Epithelial cell of esophagus (primary cell): ENCODE measurements at places on chromosomes 2 and 18.
A peak's percentile ranks its signal among the peaks of the same experiment; 100 is the strongest.

DNA sequence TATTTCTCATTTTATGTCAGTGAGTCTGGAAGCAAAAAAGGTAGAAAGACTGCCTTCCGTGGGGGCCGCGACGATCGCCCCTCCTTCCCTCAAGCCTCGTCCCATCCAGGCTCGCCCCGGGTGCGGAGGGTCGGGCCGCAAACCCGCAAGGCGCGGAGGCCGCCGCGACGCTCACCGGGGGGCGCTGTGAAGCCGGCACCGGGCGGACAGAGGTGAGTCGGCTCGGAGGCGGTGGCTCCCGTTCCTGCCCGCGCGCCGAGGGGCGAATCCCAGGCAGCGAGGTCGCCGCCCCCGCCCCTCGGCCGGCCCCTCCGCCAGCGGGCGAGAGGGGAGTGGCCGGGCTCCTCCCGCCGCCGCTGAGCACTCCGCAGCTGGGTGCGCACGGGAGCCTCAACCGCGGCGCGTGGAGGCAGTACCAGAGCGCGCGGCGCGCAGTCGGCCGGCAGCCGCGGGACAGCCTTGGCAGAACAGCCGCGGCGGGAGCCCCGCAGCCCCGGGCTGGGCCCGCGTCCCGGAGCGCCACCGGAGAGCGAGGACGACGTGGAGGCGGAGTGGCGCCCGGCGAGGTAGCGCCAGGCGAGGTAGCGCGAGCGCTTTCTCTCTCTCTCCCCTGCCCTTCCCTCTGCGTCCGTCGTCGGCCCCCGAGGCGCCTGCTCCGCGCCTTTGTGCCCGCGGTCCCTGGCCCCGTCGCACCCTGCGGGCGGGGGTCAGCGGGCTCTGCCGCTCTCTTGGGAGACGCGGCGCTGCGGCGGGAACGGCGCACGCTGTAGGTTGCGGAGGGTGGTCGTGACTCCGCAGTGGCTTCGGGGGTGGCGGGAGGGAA lies at the start of gene MYO1B:
MYO1B (plus strand) TSS at position 359 of the 823 bp plus-strand sequence. CDS start 31,492 bp downstream, outside the sequence.
- peak; percentile 94 for DNase-seq

- DNase-seq, result peak; percentile 13
Measured at GRCh38 chr2:224162122-224162521, 123.0 kb upstream of the SERPINE2 start.

DNA sequence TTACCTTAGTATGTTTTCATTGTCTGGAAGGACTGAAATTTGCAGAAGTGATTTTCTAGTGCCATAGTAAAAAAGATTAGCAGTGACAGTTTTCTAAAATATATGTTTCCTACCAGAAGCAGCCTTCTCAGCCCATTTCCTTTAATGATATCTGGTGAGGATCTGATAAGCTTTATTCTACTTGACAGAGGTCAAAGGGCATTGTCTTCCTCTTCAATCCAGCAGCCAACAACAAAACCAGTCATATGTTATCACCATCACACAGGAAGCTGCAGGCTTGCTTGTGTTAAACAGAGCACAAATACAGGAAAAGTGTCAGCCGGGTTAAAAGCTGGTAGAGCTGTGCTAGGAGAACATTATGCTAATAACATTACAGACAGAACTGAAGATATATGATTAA lies 35.6 kb upstream of the ZSWIM2 start:
- no peak for DNase-seq

DNA sequence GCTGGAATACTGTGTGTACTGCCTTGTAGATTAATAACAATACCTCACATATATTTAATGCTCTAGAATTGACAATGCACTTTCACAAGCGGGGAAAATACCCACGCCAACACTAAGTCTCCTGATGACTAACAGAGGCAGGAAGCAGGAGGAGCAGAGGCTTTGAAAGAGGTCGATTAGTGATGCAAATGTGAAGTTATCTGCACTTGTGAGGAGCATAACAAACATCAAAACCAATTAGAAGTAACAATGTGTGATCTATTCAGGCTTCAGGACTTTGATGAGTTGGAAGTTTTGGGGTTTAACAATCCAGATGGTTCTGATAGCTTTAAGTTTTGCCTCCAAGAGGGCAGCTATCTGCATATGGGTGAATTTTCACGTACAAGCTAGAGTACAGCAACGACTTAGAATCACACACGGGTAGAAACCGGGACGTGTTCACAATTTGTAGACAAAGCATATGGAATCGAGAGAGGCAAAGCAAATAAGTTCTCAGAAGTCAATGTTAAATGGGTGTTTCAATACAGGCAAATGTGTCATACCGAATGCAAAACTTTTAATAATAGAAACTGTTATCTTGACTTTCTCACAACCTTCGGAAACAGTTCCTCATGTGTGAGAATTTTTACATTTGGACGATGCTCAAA lies 114.5 kb downstream of the METTL8 start:
- peak; percentile 73 for DNase-seq

GRCh38 chr2:164913640-164914350 lies 41.5 kb downstream of the SLC38A11 start:
- DNase-seq, result peak; percentile 91

- DNase-seq, result no peak
Measured at GRCh38 chr2:68250196-68250595, 2.1 kb downstream of the PPP3R1 start.

- peak; percentile 52 for DNase-seq
Measured at GRCh38 chr2:45643543-45644542, 7.6 kb upstream of the PRKCE start.

GRCh38 chr2:159797543-159798375 lies at the start of gene CD302:
TSS of gene CD302 (minus strand) at chr2:159798208. CDS start at chr2:159798198, 10 bp downstream.
- peak; percentile 41 for DNase-seq

GRCh38 chr2:63434024-63435001 lies 154.0 kb downstream of the WDPCP start:
- no peak for DNase-seq

- DNase-seq, result no peak
Measured at GRCh38 chr18:75531212-75531850, 103.8 kb upstream of the SMIM21 start.

GRCh38 chr2:174997110-174997509 lies 8.1 kb downstream of the CHN1 start:
- DNase-seq, result no peak

DNA sequence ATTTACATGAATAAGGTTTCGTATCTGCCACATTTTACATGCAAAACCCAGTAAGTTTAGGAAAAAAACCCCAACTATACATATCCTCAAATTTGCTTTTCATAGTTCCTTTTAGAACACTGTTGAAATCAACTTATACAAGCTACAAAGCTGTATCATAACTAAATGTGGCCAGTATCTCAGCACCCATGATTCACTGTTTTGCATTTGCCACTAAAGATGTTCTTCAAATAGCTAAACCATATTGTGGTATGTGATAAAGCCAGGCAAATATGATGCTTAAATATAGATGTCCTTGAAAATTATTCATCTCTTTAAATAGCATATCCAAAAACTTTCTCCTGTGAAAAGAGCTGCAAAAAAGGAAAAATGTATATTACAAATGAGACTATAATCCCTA lies 29.9 kb downstream of the ROCK2 start:
- DNase-seq, result no peak

- no peak for DNase-seq
Measured at GRCh38 chr18:49524349-49524748, 37.3 kb upstream of the C18orf32 start.

- DNase-seq, result no peak
Measured at GRCh38 chr2:197152451-197153228, 157.9 kb downstream of the ANKRD44 start.

DNA sequence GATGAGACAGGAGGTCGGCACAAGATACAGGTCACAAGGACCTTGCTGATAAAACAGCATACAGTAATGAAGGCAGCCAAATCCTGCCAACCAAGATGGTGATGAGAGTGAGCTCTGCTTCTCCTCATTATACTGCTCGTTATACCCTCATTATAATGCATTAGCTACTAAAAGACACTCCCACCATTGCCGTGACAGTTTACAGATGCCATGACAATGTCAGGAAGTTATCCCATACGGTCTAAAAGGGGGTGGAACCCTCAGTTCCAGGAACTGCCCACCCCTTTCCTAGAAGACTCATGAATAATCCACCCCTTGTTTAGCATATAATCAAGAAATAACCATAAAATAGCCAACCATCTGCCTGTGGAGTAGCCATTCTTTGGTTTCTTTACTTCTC lies 224.2 kb downstream of the RBM43 start:
- DNase-seq, result no peak

GRCh38 chr2:176685908-176686307 lies 416.7 kb downstream of the MTX2 start:
- DNase-seq, result peak; percentile 8

- DNase-seq, result no peak
Measured at GRCh38 chr2:119433636-119434327, 2.1 kb downstream of the TMEM37 start.

DNA sequence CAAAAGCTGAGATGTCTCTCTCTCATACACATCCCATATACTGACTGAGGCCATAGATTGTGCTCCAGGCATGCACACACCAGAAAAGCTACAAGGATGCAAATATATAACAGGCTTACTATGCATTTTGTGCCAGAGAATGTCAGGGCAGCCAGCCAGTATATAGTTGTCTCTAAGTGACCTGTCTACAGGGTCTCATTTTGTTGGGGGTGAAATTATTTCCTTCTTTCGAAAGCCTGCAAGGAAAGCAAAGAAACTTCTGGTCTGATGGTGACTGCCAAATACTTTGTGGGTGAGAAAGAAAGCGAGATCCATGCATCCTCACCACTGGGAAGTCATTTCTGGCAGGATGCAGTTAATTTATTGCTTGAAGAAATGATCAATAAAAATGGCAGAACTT lies 70.2 kb downstream of the CDCA7 start:
- no peak for DNase-seq

GRCh38 chr2:179071810-179072355 lies 21.9 kb upstream of the CCDC141 start:
- DNase-seq, result no peak

DNA sequence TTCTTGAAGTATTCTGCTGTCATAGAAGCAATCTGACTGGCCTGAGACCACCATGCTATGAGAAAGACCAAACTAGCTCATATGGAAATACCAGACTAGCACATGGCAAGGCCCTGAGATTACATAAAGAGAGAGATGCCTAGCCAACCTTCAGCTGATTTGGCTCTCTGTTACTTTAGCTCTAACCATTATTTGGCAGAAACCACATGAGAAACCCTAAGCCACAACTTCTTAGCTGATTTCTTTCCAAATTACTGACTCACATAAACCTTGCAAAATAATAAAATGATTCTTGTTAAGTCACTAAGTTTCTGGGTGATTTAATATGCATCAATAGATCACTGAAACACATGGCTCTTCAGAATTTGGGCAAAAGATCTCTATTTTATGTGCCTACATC lies 295.0 kb upstream of the ZNF521 start:
- DNase-seq, result no peak
